ENCODE measurements at places on chromosomes 5 and 9. TPM values are rescaled to one million over a fixed set of nuclear protein-coding genes. Genes with fewer than 3 reads are reported as not detected.

- no peak for DNase-seq
Measured at GRCh38 chr5:147565524-147565923, 55.7 kb upstream of the DPYSL3 start.

- DNase-seq = no peak
Measured at GRCh38 chr9:89383030-89383720, 64.9 kb downstream of the SECISBP2 start.

GRCh38 chr9:32497921-32498320 lies 28.1 kb downstream of the RIGI start:
- DNase-seq = no peak

ADCY2 gene
- 0.40 TPM for total RNA-seq

- no peak for DNase-seq
Measured at GRCh38 chr5:171493646-171494393, 74.4 kb downstream of the FGF18 start.

NAIP gene
- total RNA-seq = 4.2 TPM
